Stimulated activated CD8-positive, alpha-beta memory T cell treated with anti-CD3 and anti-CD28 coated beads, Interleukin-2, amount 100 ng/mL, for 1 hour (primary cell): ENCODE measurements at places on chromosomes 6 and 20.

GRCh38 chr6:75880305-75880704 is 131.3 kb downstream of the MYO6 start:
- DNase-seq = no peak

- no peak for DNase-seq
Observed at GRCh38 chr6:156976216-156977127, 199.3 kb downstream of the ARID1B start.

DNA sequence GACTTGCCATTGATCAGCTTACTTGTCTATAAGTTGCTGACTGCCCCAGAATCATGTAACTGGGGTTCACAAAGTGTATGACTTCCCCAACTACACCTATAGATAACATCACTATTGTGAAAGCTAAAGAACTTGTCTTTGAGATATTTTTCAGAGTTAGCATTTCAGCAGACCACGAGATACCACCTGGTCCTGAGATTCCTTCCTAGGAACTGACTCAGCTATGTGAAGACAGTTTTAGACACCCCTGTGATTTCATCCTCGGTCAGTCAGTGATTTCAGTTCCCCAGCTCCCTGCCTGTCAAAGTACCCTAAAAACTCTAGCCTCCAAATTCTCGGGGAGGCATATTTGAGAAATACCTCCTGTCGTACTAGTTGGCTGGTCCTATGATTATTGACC is 62.4 kb downstream of the TXNDC5 start:
- DNase-seq = no peak

GRCh38 chr6:31689249-31690110 is 8.6 kb upstream of the LY6G5C start:
- no peak for DNase-seq

GRCh38 chr6:107129370-107129925 is 14.1 kb upstream of the BEND3 start:
- no peak for DNase-seq

- no peak for DNase-seq
Observed at GRCh38 chr6:126172131-126172530, 167.8 kb upstream of the CENPW start.

- no peak for DNase-seq
Observed at GRCh38 chr6:79034865-79035264, 43.2 kb downstream of the PHIP start.

- no peak for DNase-seq
Observed at GRCh38 chr6:29651413-29652197, 5.3 kb upstream of the MOG start.

DNA sequence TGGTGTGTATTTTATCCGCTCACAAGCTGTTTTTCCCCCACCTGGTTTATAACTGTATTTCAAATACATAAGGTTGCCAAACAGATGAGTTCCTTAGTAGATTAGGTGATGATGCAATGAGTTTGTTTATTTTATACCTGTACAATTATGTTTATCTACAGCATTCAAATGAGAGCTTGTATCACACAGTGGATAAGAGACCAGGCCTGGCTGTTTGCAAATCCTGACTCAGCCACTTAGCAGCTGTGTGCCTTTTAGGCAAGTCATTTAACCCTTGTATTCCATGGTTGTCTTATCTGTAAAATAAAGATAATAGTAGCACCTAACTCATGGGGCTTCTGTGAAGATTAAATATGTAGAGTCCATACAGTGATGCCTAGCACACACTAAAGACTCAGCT is 143.7 kb downstream of the MOXD1 start:
- no peak for DNase-seq

DNA sequence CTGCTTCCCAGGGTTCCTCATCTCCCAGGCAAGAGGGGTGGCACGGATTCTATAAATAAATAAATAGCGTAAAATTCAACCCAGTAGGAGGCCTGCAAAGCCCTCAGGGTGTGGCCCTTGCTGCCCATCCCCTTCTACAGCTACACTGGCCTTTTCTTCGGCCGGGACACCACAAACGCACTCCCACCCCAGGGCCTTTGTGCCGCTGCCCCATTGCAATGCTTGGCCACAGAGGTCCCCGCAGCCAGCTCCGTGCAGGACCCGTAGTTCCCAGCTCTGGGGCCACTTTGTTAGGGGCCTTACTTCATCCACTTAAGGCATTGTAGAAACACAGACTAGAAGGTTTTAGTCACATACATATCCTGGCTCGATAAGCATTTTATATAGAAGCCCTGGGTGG is 151.2 kb downstream of the ERMARD start:
- no peak for DNase-seq
